ENCODE measurements at places on chromosomes 12 and 14.

DNA sequence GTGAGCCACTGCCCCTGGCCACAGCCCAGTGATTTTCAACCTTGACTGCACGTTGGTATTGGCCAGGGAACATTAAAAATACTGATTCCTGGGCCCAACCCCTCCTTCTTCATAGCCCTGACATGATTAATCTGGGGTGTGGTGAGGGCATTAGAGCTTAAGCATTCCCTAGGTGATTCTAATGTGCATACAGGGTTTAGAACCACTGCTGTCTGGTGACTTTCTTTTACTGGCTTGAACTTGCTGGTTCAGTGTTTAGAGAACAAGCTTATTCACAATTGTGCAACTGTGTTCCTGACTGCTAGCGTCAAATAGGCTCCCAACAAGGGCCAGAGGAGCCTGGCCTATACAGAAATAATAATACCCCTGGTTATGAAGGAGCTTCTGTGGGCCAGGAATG lies 488.8 kb upstream of the CCDC196 start:
- DNase-seq = no peak

GRCh38 chr14:31127690-31128089 lies 79.9 kb downstream of the HECTD1 start:
- no peak for DNase-seq

DNA sequence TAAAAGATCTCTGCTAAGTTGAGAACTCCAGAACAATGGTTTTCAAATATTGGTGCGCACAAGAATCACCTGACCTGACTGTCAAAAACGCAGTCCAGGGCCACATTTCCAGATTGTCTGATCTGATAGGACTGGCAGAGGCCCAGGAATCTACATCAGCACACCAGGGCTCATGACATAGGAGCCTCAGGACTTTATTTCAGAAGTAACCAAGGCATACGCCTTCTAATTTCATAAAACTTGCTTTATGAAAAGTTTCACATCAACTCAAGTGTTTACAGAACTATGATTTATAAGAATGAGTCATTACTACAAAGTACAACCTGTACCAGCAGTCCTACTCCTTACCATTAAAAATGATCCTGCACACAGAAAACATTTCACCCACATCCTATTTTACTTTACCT lies 47.7 kb upstream of the PTPRO start:
- DNase-seq = no peak

GRCh38 chr14:62144863-62145262 lies 382.6 kb downstream of the SNAPC1 start:
- no peak for DNase-seq

- DNase-seq = no peak
These were observed 8.8 kb downstream of the ARHGAP5 start for GRCh38 chr14:32085845-32086383.

DNA sequence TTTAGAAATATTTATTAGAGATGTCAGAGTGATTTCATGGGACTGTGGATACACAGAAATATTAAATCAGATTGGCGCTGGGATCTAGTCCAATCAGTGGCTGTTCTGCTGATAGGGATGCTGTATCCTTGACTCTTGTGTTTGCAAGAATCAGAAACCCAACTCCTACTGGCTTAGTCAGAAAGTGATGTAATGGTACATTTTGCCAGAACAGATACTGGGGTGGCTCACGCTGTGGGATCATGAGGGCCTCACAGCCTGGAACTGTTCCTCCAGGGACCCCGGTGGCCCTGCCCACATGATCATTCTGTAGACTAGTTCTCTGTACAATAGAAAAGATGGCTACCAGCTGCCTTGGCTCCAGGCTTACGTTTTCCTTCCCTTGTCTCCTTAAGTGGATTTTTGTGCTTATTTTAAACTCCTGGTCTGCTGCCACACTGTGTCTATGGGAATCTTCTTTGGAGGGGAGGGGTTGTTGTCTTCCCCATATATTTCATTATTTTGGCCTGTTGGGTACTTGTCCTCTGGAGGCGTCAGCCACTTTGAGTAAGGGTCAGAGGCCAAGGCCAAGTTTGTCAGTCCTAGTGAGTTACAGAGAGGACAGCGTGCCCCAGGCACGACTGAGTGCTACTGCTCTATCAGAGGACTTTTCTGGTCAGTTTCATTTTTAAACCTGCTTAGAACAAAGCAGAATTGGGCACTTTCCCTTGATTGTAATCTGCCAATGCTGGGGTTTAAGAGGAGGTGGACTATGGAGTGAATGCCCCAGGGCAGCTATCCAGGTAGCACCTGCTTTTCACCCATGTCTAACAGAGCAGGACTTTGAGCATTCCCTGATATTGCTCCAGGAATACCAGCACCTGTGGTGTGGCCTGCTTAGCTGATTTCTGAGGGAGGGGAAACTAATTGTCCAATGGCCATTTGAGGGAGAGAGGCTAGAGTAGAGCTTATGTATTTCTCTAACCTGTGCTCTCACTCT lies 164.3 kb downstream of the SLC5A8 start:
- no peak for DNase-seq

DNA sequence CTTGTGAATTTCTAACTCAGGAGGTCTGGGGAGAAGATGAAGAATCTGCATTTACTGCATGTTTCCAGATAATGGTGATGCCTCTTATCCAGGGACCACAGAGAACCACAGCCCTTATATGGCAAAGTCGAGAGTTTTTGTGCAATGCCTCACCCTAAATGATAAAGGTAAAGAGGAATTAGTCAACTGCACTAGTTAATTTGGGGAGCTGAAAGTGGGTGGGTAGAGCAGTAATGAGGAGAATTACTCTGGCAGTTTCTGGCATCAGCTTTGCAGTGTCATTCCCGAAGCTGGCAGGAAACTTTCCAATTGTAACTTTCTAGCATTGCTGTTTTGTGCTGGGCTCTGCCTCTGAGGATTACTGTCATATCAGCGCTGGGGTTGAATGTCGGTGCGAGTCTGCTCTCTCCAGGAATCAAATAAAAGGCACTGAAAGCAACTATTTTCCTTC lies 10.3 kb downstream of the EGLN3 start:
- no peak for DNase-seq

GRCh38 chr14:91891721-91892220 lies 24.4 kb upstream of the TC2N start:
- DNase-seq = no peak
